Activated CD4-positive, alpha-beta T cell treated with anti-CD3 and anti-CD28 coated beads, Interleukin-2, amount 50 U/mL, for 16 hours (primary cell): ENCODE measurements at places on chromosomes 16 and 17.

GRCh38 chr17:82232876-82233785, 4.3 kb downstream of the SLC16A3 start:
- DNase-seq: no peak

GRCh38 chr17:17922070-17922614, 50.1 kb downstream of the TOM1L2 start:
- DNase-seq: no peak

DNA sequence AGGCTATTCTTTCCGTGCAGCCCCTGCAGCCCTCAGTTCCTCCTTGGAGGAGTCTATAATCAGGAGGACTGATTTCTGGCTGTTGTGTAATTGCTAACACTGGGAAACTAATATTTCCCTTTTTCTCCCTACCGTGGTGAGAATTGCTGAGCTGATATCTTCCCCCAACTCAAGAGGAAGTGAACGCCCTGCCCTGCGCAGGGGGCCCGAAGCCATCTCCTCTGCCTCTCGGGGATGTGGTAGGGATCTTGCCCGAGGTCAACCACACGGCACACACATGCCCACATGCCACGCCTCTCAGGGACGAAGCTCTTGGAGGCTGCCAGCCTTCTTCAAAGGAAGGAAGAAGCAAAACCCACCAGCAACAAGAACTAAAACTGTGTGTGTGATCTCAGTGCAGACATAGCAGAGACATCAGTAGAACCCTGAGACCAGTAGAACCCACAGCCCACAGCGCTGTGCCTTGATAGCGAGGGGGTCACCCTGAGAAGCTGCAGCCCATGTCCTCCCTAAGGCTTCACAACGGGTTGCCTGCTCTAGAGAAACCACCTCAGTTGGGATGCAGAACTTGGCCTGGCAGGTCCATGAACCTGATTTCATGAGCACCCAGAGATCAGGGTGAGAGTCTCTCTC, 8.9 kb upstream of the ULK2 start:
- DNase-seq: peak; percentile 37

- no peak for DNase-seq
These were observed 348.6 kb downstream of the SEC14L1 start for GRCh38 chr17:77489239-77489892.

DNA sequence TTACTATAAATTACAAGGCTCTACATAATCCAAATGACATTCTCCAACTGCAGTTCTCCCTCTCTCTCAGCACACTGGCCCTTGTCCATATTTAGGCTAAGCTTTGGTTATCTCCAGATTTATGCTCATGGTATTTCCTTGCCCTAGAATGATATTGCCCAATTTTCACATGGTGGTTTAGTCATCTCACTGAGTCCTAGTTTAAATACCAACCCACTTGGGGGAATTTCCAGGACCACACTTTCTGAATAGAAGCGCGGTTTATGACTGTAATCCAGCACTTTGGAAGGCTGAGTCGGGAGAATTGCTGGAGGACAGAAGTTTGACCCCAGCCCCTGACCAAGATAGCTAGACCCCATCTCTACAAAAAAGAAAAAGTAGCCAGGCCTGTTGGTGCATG, 280.1 kb upstream of the MON1B start:
- DNase-seq: no peak

GRCh38 chr16:31072540-31073141, 1.4 kb downstream of the ZNF668 start:
- DNase-seq: peak; percentile 60
